ENCODE measurements at places on chromosomes 12 and 14. TPM values are rescaled to one million over a fixed set of nuclear protein-coding genes. Genes with fewer than 3 reads are reported as not detected.

DNA sequence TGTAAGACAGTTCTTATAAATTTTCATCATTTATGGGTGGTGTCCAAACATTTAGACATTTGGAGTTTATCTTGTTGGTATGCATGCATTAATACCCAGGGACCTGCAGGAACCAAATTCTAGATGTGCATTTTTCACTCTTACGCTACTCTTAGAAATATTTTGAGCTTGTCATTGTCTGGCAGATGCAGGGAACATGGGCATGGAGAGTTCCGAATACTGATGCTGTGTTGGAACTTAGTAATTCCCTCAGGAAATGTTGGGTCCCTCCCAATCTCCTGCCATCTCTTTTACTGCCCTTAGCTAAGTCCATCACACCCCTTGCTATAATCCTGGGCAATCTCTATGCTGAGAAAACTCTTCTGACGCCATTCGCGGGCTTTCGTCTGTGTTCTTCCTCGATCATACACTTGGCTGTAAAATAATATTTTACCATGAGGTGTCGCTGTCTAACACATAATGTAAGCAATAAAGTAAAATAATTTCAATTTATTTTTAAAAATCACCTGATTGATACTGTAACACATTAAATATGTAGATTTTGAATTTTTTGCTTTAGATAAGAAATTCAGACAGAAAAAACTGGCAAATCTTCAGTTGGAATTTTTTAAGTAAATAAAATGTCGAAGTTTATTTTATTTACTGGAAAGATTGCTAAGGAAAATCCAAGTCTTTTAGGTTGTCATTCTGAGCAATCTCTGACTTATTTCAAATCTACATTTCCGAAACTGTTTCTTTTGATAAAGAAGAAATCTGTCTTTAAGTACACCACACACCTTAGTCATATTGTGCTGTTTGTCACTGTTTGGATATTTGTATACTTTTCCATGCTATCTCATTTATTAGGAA lies 304.1 kb upstream of the SSTR1 start:
- no peak for DNase-seq

GRCh38 chr14:99729991-99730875 lies 46.1 kb downstream of the CYP46A1 start:
- DNase-seq, result peak; percentile 69

DNA sequence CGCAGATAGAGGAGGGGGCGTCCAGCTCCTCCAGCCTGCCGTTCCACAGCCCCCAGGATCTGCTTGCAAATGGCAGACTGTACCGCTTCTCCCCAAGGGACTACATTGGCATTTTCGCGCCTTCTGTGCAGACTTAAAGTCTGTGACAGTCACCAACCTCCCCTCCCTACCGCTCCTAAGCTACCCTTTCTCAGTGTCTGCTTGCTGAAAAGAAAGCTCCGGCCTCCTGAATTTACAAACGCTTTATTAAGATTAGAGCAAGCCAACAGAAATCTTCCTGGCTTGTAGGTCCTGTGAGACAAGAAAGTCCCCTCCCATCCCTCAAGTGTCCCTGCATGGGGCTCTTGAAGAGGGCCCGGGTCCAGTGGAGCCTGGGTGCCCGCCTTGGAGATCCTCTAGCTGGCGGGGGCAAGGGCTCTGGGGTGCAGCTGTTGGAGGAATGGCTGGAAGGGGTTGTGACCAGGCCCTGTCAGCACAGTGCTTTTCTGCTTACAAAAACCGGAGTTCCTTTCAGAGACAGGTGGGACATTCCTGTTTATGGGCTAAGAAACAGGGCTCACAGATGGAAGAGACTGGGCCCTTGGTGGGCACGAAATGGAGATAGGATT lies 2.8 kb upstream of the DLK1 start:
- DNase-seq, result no peak

ACSS3 gene
- 47.4 TPM for total RNA-seq

RTL1 gene
- not detected for total RNA-seq

LETMD1 gene
- 36.6 TPM for total RNA-seq

- DNase-seq, result no peak
Observed at GRCh38 chr14:67680941-67681340, 6.5 kb upstream of the VTI1B start.

GRCh38 chr12:108193917-108194316 lies 64.8 kb downstream of the WSCD2 start:
- no peak for DNase-seq

ADAMTS20 gene
- total RNA-seq, result not detected
